ENCODE measurements at places on chromosomes 7 and 10. TPM values are rescaled to one million over a fixed set of nuclear protein-coding genes. Genes with fewer than 3 reads are reported as not detected.

GAD2 gene
- total RNA-seq = not detected

GRCh38 chr10:111357859-111358258 is 281.0 kb downstream of the ADRA2A start:
- DNase-seq = no peak

- DNase-seq = no peak
These were observed 5.6 kb downstream of the TMEM120A start for GRCh38 chr7:75988568-75989499.

ANKRD30A gene
- not detected for total RNA-seq

DNA sequence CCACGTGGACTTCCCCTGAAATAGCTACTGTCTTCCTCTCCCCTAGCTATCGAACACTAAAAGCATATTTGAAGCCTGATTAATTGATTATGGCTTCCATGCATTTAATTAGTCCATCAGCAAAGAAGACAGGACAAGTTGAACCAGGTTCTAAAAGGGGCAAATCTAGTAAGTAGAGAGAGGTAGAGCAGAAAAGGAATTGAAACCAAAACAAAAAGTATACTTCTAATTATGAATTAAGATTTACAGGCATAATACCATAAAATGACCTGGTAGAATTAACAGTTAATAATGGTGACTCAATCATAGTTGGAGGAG is 393 bp upstream of the DNAJC1 start:
- no peak for DNase-seq

- DNase-seq = no peak
These were observed 54.8 kb upstream of the AGBL3 start for GRCh38 chr7:134931487-134931886.

CCDC136 gene
- total RNA-seq = 0.19 TPM

DNA sequence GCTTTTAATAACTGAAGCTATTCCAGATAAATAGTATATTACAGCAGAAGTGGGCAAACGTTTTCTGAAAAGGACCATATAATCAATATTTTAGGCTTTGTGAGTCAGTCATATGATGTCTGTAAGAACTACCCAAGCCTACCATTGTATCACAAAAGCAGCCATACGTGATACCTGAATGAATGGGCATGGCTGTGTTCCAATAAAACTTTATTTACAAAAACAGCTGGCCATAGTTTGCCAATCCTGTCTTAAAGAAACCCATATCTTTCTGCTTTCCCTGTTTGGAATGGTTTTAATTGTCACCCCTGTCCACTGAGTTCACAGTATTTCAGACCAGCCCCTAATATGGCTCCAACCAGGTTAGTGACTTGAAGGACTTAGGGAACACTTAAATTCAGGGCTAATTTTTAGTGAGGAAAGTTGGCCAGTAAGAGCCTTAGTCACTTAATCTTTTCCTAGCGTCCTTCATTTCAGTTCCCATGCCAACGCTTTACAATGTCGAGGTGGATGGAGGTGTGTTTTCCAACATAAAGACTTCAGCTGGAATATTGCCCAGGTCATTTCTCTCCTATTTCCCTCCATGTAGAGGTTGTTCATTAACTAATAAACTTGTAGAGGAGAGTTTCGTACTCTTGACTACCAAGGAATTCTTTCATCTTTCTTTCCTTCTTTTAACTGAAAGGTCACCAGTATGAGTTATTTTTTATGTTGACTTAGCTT is 184.5 kb downstream of the TRIL start:
- no peak for DNase-seq

DNA sequence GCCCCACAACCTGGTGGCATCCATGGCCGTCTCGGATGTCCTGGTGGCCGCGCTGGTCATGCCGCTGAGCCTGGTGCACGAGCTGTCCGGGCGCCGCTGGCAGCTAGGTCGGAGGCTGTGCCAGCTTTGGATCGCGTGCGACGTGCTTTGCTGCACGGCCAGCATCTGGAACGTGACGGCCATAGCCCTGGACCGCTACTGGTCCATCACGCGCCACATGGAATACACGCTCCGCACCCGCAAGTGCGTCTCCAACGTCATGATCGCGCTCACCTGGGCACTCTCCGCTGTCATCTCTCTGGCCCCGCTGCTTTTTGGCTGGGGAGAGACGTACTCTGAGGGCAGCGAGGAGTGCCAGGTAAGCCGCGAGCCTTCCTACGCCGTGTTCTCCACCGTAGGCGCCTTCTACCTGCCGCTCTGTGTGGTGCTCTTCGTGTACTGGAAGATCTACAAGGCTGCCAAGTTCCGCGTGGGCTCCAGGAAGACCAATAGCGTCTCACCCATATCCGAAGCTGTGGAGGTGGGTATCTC is 1.1 kb downstream of the HTR5A start:
- no peak for DNase-seq

- no peak for DNase-seq
These were observed 61.8 kb downstream of the EEPD1 start for GRCh38 chr7:36214608-36215456.

DNA sequence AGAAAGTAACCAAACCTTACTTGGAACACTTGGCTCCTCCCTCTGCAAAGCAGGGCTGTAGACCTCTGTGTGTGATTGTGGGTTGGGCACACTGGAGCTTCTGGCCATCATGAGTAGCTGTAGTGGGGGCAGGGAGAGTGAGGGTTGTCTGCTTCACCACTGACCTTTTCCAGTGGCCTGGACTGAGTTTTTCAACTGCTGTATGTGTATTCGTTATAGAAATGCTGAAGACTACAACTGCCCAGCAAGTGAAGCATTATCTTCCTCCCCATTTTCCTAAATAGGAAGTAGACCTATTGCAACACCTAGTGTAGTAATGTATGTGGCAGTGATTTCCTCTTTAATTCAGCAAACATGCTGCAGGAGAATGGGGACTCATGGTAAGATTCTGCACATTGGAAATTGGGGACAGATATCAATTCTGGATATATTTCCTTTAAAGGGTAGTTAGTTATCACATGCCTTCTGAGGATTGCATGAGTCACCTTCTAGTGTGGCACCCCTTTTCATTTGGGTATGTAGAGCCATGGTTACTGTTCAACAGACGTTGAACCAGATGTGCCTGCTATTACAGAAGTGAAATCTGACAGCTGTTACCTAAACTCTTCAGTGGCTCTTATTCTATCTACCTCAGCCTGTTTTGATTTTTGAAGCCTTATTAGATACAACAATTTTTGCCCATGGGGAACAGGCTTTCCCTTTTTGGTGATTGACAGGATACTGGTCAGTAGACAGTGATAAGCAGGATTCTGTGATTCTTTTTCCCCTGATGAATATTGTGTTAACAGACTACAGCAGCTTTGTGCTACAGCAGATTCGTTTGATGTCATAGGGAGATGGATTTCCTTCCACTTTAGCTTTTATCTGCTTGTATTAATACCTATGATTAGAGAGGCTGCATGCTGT is 130.9 kb downstream of the SND1 start:
- DNase-seq = no peak

DNA sequence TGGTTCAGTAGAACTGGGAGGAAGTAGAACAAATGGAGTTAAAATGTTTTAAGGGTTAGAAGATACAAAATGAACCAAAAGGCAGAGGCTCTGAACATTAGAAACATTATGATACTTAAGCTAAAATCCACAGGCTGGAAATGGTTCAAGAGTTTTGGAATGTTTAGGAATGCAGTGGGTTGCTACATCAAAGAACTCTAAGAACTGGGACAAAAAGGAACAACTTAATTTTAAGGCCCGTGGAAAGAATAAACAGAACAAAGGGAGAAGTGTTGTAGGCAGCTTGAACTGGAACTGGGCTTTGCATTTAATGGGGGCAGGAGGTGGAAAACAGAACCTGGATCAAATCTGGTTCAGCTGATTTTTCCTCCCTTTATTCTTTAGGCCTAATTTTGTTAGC is 3.5 kb upstream of the C7orf25 start:
- DNase-seq = no peak

DNA sequence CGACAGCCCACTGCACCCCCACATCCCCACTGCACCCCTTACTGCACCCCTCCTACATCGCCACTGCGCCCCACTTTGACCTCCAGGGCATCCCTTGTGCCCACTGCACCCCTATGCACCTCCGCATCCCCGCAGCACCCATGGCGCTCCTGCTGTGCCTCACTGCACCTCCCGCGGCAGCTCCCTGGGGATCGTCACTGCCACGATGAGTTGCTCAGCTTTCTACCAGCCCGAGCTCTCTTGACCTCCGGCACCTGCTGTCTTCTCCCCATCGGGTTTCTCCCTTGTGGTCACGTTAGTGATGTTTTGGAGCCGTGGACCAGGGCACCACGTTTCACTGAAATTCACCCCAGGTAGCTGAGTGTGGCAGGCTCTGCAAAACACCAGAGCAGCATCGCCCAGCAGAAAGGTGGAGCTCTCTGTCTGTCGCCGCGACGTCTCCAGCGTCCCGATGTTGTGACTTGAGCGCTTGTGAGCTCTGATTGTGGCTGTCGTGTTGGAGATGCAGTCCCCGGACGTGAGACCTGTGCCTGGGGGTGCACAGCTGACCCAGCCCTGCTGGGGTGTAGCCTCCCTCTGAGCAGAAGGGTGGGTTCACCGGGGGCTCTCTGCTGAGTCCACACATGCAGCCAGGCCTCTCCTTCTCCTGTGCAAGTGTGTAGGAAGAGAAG is 147.7 kb downstream of the DNAJB6 start:
- DNase-seq = no peak

DNA sequence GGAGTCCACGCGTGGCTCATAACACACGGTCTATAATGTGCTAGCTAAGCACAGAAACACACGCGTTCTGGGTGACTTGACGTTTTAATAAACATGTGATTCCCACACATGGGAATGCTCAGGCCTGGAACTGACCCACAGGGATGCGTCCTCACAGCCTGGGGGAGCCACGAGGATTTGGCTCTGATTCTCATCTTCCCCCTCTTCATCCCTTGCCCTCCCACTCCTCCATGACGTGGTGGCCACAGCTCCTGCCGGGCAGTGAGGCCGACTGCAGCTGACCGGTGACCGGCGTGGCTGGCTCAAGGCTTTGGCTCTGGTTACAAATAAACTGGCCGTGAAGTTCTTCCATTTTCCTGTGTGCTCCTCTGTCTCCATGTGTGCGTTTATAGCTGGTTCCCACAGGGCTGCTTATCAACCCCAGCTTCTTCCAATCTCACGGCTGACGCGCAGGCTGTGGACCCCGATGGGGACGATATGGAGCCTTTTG is 40.9 kb upstream of the KLF6 start:
- DNase-seq = no peak

DNA sequence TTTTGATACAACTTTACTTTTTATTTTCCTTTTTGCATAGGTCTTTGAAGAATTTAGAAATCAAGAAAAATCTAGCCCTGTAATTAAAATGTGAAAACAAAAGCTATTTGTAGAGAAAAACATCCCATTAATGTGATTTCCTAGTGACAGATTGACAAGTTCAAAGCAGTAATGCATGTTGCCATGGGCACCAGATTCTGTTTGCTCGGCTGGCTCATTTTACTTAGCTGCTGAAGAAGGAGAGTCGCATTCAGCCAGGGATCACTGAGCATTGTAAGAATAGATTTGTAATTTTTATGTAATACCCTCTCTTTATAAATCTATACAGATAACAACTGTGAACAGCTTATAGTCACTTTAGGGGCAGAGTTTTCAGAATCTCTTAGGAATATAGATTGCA is 28.5 kb downstream of the DNAJB9 start:
- DNase-seq = no peak

DNA sequence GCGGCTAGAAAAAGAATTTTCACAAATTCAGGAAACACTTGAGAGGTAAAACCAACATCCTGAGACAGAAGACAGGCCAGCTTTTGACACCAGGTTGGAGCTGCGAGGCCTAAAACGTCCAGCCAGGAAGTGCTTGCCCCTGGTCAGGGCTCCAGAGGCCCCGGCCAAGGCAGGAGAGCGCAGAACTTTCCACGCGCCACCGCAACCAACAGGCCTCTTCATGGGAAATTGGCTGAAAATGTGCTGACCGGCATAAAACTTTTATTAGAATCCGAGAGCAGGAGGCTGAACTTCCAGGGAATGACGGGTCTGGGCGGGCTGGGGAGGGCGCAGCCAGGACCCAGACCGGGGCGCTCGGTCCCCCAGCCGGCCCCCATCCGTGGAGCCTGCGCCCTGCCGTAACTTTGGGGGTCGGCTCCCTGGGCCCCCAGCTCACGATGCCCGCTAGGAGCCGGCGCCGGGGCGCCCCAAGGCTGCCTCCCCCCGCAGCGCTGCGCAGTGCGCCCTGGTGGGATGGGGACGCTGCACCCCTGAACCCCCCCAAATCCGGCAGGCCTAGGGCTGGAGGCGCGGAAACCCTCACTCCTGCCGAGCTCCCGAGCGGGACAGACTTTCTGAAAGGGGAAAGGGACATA is 414.0 kb upstream of the MKI67 start:
- DNase-seq = no peak

DNA sequence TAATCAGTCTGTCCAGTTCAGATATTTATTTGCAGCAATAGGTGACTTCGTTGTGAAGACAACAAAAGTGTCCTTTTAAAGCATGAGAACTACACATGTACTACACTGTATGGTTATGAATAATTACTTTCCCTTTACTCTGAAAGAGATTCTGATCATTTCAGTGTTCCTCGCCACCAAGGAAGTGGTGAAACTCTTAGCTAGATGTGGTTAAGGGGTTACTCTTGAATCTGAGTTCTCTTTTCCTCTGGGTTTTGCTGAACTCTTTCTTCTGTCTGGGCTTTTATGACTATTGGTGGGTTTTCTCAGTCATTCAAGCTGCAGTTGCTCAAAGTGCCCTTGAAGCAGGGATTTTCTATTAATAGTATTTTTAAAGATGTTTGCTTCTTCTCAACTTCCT is 127.9 kb upstream of the SEM1 start:
- DNase-seq = no peak

GPR37 gene
- 2.2 TPM for total RNA-seq

FAM24A gene
- not detected for total RNA-seq

DNA sequence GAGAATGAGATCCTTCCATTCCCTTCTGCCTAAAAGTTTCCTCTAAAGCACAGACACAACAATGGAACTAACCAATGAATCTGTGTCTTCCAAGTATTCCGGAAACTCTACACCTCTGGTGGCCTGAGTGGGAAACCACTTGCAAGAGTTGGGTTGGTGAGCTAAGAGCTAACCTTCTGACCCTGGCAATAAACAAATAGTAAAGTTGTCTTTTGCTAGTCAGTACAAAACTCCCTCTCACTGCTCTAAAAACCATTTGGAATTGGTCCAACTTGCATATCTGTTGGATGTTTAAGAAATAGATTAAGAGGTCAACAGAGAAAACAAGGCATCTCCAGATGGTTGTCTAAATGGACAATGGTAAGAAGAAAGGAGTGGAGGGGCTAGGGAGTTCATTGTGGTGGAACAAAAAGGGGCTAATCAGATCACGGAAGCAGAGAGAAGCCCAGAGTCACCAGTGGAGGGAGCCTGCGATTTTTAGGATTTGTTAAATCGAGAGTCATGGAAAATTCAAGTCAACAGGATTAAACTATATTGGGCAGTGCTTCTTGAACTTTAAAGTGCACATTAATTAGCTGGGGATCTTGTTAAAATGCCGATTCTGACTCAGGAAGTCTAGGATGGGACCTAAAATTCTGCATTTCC is 192.3 kb downstream of the EVX1 start:
- no peak for DNase-seq

DNA sequence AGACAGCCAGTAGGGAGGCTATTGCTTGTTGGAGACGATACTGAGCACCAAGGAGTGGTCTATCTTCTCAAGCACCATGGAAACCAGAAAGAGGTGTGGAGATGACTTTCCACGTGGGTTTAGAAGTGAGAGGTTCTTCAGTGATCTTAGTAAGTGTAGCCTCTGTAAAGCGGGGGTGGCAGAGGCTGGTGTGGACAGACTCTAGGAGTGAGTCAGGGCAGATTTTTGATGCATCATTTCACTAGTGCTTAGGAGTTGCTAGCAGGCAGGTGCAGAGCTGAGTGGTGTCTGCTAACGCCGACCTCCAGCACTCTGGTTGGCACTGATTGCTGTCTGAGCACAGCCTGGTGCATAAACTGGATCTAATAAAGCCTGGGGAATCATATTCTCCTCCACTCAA is 78.4 kb upstream of the ADO start:
- no peak for DNase-seq

Measured in glomerular endothelial cell (primary cell).